Fibroblast of skin of right quadriceps (primary cell): ENCODE measurements at places on chromosomes 1 and 21.

DNA sequence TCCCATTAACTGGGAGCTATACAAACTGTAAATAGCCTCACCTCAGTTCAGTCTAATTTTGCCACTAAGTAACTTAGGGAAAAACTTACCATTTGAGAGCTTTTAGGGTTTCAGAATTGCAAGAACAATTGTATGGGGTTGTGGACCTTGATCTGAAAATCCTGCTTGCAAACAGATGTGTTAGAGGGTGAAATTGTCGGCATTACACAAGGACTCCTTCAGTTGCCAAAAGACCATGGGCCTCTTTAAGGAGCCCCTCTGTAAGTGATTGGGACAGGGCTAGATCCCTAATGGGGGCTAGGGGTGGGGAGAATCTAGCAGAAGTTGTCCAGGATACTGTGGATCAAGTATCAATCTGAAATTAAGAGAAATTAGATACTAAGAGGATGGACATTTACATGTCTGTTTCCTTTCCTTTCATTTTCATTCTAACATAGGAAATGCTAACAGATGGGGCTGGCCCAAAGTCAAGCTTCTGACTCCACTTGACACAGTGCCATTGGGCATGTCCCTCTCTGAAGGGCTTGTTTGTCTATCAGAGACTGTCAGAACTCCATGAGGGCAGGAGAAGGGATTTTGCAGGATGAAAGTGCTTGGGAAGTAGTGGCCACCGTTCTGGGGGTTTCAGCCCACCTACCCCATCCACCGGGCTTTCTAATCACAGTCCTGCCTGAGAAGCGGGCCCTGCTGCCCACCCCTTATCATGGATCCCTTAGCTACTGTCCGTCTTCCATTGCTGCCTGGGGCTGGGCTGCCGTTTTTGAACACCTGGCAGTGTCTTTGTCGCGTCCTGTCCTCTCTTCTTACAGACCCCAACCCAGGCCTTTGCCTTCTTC is 54.7 kb downstream of the STUM start:
- DNase-seq: peak; percentile 47

GRCh38 chr1:226697929-226698544 is 41.0 kb downstream of the ITPKB start:
- no peak for DNase-seq

- DNase-seq: peak; percentile 16
Observed at GRCh38 chr1:59422921-59423575, 126.2 kb downstream of the FGGY start.

DNA sequence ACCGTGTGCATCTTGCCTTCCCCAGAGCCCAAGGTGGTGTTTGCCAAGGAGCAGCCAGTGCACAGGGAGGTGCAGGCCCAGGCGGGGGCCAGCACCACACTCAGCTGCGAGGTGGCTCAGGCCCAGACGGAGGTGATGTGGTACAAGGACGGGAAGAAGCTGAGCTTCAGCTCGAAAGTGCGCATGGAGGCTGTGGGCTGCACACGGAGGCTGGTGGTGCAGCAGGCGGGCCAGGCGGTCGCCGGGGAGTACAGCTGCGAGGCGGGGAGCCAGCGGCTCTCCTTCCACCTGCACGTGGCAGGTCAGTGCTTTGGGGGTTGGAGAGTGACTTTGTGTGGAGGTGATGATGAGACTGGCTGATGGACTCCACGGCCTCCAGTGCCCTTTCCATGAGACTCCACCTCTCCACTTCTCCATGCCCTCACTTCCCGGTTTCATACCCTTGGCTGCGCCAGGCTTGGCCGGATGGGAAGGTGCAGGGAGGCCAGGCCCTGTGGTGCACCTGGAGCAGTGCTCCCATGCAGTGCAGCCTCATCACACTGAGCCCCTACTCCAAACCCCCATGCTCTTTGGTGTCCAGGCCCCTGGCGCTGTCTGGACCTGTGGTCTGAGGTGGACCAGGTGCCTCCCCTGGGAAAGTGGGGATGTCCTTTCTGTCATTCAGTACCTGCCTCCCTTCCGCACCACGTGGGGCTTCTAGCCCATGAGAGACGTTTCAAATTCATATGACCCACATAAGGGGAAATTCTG is 49.0 kb downstream of the OBSCN start:
- DNase-seq: no peak

DNA sequence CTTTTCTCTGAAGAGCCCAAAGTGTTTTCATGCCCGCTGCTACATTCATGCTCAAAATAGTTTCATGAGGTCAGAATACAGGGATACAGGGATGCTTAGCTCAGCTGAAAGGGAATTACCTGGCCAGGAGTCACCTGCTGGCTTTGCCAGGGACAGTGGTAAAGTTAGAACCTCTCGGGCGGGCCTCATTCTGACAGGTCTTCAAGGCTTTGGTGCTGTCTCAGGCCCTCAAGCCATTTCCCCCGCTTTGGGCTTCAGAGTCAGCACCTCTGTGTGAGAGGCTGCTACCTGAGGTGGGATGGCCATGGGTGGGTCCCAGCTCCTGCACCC is 5.5 kb downstream of the RASSF5 start:
- no peak for DNase-seq

DNA sequence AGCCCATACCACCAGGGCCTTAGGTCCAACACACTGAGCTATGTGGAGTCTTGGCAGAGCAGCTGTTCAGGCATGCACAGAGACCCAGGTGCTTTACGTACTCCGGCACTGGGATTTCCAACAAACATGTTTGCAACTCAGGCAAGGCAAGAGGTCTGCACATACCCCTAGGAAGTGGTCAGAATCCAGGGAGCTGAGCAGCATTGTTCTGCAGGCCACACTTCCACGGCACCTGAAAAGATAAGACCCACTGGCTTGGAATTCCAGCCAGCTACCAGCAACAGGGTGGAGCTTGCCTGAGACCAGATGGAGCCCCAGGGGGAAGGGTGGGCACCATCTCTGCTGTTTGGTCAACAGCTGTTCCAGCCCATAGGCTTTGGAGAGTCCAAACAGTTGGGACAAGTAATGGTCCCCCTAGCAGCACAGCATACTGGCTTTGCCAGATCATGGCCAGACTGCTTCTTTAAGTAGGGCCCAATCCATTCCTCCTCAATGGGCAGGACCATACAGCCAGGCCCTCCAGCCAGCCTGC is 51.7 kb upstream of the LRRC8B start:
- no peak for DNase-seq

- no peak for DNase-seq
Observed at GRCh38 chr1:30725450-30726095, 2.2 kb upstream of the MATN1 start.

GRCh38 chr1:110086961-110087360 is 16.5 kb upstream of the ALX3 start:
- no peak for DNase-seq

GRCh38 chr1:2378441-2378851 is 12.9 kb downstream of the MORN1 start:
- no peak for DNase-seq

DNA sequence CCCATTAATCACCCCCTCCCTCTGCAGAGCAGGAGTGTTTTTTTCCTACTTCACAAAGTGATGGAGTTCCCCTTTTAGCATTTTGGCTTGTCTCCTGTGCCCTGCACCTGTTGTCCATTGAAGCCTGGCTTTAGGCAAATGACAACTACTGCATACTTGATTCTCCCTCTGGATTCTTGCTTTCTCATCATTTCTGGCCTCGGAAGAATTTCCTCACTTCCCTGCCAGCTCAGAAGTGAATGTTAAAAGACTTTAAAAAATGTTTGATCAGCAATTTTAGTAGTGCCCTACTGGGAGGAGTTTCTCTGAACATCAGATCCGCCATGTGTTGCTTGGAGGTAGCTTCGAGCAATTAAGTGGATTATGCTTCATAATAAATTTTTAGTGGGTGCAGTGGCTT is 28.1 kb downstream of the RCOR3 start:
- no peak for DNase-seq

DNA sequence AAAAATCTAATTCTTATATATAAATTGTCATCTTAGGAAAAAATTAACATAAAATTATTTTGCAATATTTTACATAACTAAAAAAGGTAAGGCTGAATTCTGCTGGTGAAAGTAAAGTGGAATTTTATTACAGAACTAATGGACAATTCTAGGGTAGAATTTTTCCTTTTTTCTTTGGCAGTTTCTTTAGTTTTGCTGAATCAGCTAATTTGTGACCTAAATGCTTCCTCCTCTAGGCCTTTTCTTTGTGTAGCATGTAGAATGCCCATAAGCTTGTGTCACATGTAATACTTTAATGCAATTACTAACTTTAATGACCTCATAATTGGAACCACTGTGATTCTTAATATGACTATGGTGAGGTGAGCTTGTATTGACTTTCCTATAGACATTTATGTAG is 1378.4 kb upstream of the ADGRL4 start:
- no peak for DNase-seq

GRCh38 chr1:83857103-83857502 is 141.8 kb downstream of the TTLL7 start:
- DNase-seq: peak; percentile 68

DNA sequence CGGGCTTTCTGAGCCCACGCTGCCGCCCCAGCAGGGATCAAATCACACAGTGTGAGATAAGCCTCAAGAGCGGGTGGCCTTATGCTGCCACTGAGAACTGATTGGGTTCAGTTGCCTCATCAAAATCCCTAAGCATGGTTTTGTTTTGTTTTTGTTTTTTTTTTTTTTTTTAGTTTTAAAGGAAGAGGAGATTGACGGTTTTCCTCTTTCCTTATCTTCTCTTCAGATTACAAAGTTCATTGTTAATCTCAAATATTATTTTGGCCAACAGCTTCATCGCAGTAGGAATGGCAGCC is 651 bp downstream of the COA6 start:
- DNase-seq: no peak

GRCh38 chr1:53049574-53049967 is 12.4 kb upstream of the PODN start:
- no peak for DNase-seq

DNA sequence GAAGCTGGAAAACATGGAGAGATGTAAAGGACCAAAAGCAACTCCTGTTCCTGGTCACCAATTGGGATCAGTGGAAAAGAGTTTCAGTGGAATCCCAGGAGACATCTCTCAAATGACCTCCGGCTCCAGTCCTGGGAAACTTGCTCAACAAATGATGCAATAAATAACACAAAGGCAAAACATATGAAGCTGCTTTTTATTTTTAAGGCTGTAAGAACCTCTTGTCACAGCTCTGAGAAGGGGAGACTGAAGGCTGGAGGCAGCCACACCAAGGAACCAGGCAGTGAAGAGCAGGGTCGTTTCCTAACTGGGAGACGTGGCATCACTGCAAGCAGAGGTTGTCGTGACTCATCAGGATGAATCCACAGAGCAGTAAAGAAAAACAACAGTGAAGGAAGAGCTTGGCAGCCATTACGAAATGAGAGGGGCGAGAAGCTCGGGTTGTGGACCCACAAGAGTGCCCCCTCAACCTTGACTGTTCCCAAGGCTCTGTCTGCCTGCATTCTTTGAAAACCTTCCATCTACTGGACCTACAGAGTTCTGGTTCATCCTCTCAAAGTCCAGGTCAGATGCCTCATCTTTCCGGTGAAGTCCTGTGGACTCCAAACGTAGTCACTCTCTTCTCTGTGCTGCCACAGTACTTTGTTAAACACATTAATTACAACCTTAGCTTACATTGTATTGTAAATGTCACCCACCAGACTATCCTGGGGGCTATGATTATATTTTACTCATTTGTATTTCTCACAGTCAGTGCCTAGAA is 32.1 kb downstream of the JAK1 start:
- peak; percentile 90 for DNase-seq

GRCh38 chr1:183186841-183187240 is 777 bp downstream of the LAMC2 start:
- no peak for DNase-seq

GRCh38 chr1:230691615-230692014 is 22.3 kb downstream of the AGT start:
- no peak for DNase-seq

- no peak for DNase-seq
Observed at GRCh38 chr1:230753191-230753585, 6.0 kb downstream of the CAPN9 start.

DNA sequence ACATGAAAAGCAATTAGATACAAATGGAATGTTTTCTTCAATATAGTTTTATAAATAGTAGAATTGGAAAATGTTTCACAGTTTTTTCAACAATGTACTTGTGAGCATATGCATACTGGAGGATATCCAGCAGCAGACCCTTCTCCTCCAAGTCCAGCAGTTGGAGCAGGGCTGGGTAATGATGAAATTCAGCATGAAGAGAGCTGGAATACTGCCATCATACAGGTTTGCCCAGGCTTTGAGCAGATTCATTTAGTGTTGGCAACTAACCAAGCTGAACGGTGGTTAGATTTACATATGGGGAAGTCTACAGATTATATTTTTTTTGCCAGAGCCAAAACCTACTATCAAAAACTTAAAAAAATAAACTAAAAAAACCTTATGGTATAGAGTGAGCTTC is 38.3 kb downstream of the WDR3 start:
- DNase-seq: peak; percentile 35

- no peak for DNase-seq
Observed at GRCh38 chr1:14466006-14466405, 132.5 kb upstream of the KAZN start.

DNA sequence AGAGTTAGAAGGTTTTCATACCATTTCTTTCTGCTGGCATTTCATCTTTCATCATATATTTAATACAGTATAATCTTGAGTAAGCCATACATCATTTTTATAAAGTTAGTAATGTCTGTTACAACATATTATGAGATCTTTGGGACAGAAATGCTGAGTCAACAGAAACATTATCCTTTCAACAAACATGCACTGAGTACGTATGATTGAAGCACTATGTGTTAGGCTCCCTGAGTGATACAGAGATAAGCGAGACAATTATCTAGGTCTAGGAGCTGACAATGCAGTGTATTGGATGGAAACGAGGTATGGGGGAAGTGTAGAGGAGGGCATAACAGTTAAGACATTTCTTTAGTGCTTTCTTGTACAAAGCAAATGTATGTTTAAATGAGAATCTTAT is 19.7 kb upstream of the GPR52 start:
- DNase-seq: no peak

- no peak for DNase-seq
Observed at GRCh38 chr1:21610989-21611785, 58.0 kb downstream of the RAP1GAP start.

DNA sequence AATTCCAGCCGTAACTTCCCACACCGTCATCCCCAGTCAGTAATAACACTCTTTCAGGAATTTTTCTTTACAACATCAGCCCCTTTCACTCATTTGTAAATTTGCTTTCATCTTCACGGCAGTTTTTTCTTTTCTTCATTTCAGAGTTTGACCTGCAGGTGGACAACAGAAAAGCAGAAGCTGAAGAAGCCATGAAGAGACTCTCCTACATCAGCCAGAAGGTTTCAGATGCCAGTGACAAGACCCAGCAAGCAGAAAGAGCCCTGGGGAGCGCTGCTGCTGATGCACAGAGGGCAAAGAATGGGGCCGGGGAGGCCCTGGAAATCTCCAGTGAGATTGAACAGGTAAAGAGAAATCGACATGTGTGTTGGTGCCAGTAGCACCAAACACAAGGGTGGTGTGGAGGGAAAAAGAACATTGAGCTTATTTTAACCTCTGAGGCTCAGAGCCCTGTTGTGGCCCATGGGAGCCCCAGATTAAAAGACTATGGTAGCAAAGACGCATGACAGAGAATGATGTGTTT is 53.2 kb downstream of the LAMC2 start:
- no peak for DNase-seq

- peak; percentile 87 for DNase-seq
Observed at GRCh38 chr1:117780687-117781475, 148.5 kb downstream of the GDAP2 start.
